ENCODE measurements at places on chromosomes 3 and 15. TPM values are rescaled to one million over a fixed set of nuclear protein-coding genes. Genes with fewer than 3 reads are reported as not detected.

DNA sequence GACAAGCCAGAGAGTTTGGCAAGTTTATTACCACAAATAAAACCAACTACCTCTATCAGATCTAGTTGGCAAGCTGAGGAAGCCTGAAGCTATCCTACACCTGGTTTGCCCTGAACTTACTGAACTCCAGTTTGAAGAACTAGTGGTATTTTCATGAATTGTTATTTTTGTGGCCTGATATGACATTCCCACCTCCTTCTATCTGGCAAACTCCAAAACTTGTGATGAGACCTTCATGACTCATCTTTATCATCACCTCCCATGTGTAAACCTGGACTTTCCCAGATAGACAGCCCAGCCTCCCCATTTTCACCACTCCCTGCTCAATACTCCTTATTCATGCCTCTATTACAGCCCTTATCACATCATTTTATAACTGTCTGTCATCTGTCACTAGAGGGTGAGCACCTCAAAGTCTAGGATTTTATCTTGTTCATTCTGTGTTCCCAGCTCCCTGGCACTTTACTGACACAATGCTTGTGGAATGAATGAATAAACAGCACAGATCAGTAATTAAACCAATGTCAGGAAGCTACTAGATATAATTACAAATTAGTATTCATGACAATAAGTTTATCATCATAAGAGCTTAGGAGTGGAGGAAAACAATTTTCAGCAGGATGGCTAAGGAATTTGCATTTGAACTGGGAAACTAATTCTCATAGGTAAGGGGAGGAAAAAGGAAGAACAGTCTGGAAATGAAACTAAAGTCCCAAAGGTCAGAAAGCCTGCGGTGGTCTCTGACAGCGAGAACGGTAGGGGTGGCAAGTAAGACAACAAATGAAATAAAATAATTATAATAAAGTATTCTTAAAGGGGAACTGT is 13.2 kb upstream of the TRANK1 start:
- H3K27me3 ChIP-seq: no peaks in the 10 kb centered on the region
- no peaks in the 10 kb centered on the region for H3K36me3 ChIP-seq
- no peak overlapping the region for H3K27ac ChIP-seq
- no peaks in the 10 kb centered on the region for H3K4me1 ChIP-seq
- H3K4me3 ChIP-seq: no peak overlapping the region

The PTH1R gene
- not detected for total RNA-seq

The CAMKV gene
- total RNA-seq: not detected

The ACP3 gene
- 1.9 TPM for total RNA-seq

DNA sequence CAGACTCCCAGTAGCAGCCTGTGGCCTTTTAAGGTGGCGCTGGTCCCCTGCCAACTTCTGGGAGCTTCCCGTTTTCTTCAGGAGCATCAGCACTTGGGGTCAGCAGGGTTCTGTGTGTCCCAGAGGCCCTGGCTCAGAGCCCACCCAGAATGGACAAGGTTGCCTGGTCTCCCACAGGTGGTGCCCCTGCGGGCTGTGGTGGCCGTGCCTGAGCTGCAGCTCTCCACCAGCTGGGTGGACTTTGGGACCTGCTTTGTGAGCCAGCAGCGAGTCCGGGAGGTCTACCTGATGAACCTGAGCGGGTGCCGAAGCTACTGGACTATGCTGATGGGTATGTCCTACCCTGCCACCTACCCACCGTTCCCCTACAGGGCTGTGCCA is 15.5 kb downstream of the ACAA1 start:
- peaks cover 9% of the 10 kb centered on the region for H3K36me3 ChIP-seq
- H3K4me1 ChIP-seq: no peaks in the 10 kb centered on the region
- DNase-seq: no peak
- no peaks in the 10 kb centered on the region for H3K27me3 ChIP-seq
- H3K4me3 ChIP-seq: no peak overlapping the region

The ERICH6 gene
- total RNA-seq: 1.4 TPM

GRCh38 chr15:41979493-41980266 is 7.3 kb upstream of the EHD4 start:
- no peak overlapping the region for H3K4me3 ChIP-seq
- H3K27me3 ChIP-seq: no peaks in the 10 kb centered on the region

The GUCA1C gene
- total RNA-seq: not detected

DNA sequence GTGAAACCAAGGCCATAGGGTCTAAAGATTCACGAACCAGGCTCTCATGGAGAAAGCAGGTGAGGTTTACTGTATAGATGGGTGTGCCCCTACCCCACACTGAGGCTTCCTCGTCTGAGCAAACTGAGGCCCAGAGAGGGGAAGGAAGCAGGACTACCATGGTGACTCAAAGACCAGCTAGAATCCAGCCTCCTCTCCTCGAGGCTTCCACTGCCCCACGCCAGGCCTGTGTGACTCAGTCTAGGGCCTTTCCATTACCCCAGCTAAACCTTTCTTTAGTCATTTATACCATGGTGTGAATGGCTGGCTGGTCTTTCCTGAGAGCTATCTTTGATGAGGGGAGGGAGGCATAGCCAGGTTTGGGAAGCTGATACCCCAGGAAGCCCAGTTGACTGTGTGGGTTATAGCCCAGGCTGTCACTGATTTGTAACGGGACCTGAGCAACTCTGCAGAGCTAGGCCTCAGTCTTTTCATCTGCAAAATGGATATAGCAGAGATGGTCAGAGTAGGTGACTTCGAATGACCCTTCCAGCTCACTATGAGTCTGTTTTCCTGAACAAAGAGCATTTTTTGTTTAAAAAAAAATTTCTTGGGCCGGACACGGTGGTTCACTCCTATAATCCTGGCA is 3.0 kb upstream of the RHO start:
- no peak overlapping the region for H3K4me3 ChIP-seq
- no peaks in the 10 kb centered on the region for H3K36me3 ChIP-seq
- no peak overlapping the region for H3K27ac ChIP-seq
- H3K4me1 ChIP-seq: no peaks in the 10 kb centered on the region
- H3K27me3 ChIP-seq: no peaks in the 10 kb centered on the region

DNA sequence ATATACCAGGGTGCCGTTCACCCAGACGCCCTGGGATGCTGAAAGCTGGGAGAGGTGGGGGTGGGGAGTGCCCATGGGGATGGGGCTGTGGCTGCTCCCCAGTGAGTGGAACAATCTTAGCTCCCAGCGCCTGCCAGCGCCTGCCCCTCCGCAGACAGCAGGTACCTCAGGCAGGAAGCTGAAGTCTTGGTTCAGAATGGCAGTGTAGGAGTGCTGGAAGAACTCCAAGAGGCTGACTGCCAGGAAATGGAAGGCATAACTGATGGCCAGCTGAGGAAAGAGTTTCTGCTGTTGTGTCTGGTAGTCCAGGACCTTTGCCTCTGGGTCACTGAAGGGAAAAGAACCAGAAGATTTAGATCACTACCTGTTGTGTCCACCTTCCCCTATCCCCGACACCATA is 8.4 kb downstream of the ACOX2 start:
- H3K27me3 ChIP-seq: no peaks in the 10 kb centered on the region
- H3K4me3 ChIP-seq: no peak overlapping the region
- no peak for DNase-seq
- H3K4me1 ChIP-seq: peaks cover 6% of the 10 kb centered on the region

DNA sequence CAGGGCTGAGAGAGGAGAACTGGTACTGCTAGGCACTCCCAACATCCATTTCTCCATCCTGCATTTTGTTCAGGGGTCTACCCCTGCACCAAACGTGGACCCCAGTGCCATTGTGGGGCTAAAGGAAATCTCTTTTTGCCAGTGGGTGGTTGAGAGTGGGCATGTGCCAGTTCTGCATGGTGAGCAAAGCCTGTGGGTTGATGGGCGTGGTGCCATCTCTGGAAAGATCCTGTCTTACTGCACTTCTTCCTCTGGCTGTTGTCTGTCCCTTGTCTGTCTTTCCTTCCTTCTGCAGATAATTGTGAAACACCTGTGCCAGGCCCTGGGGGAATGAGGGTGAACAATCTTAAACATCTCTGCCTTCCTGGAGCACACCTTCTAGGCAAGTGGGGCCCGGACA is 1.4 kb upstream of the RARRES1 start:
- H3K4me1 ChIP-seq: no peaks in the 10 kb centered on the region
- H3K4me3 ChIP-seq: no peak overlapping the region
- DNase-seq: no peak

- H3K4me3 ChIP-seq: no peak overlapping the region
- no peaks in the 10 kb centered on the region for H3K4me1 ChIP-seq
- H3K27me3 ChIP-seq: no peaks in the 10 kb centered on the region
- no peak overlapping the region for H3K27ac ChIP-seq
Observed at GRCh38 chr3:68664276-68664675, 268.1 kb downstream of the TAFA4 start.

GRCh38 chr3:24437326-24437725 is 57.3 kb downstream of the THRB start:
- H3K4me3 ChIP-seq: no peak overlapping the region
- no peak overlapping the region for H3K27ac ChIP-seq
- DNase-seq: no peak
- H3K27me3 ChIP-seq: no peaks in the 10 kb centered on the region
- H3K4me1 ChIP-seq: no peaks in the 10 kb centered on the region
- no peaks in the 10 kb centered on the region for H3K36me3 ChIP-seq

DNA sequence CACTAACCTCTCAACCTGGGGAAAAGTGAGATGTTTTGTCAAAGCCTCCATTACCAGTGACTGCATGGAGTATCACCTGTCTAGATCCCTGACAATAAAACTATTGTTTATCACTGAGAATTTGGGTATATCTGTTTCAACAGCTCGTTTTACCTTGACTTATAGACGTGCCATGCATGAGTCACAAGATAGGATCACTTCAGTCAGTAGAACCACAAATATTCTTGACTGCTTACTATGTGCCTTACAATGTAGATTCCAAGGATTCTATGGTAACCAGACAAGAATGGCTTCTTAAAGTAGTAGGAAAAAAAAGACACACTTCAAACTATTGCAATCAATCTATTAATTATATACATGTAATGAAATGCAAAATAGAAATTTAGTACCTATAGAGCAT is 55.7 kb upstream of the GRM7 start:
- no peaks in the 10 kb centered on the region for H3K36me3 ChIP-seq
- no peak for DNase-seq
- H3K4me1 ChIP-seq: no peaks in the 10 kb centered on the region
- no peak overlapping the region for H3K4me3 ChIP-seq

DNA sequence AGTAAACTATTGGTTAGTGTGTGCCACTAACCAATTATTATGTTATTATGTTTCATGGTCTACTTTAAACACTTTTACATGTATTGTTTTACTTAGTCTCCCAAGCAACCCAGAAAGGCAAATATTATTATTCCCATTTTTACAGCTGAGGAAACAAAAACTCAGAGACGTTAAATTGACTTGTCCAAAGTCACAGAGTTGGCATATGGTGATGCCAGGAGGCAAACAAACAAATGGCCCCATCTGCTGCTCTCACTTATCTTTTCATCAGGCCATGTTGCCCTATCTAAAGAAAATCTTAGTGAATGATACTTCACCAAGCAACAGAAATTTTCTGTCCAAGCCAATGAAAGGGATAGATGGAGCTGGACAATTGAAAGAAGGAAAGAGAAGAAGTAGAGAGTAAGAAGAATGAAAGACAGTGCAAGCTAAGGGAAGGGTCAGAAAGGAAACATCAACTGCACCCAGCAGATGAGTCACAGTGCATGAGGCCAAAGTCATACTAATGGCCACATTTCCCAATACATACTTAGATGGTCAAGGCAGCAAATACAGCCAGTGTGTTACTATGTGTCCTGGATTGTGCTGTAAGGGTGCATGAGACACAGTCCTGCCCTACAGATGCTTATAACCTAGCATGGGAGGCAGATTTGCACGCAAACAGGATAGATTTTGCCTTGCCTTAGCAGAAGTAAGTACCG is 266.9 kb downstream of the KCNMB2 start:
- no peaks in the 10 kb centered on the region for H3K27me3 ChIP-seq
- H3K27ac ChIP-seq: no peak overlapping the region
- H3K36me3 ChIP-seq: no peaks in the 10 kb centered on the region

DNA sequence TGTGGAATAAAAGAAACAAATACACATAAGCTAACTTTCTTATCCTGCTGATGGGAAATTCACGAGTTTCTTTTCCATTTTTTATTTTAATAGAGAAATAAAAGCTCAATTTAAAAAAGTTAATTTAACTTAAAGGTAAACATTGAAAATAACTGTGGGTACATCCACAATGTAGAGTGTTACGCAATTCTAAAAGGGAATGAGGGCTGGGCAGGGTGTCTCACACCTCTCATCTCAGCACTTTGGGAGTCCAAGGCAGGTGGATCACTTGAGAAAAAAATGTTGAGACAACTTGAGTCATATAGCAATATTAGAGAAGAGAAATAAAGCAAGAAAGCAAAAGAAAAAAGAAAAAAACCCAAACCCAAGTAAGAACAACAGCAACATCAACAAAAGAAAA is 207.0 kb downstream of the DIPK2A start:
- no peak for DNase-seq
- no peaks in the 10 kb centered on the region for H3K36me3 ChIP-seq
- H3K4me1 ChIP-seq: no peaks in the 10 kb centered on the region
- H3K4me3 ChIP-seq: no peak overlapping the region

GRCh38 chr3:188686324-188686723 is 485.4 kb upstream of the TPRG1 start:
- no peak for DNase-seq

The LOXL1 gene
- total RNA-seq: 2.0 TPM

GRCh38 chr15:72231833-72232478 is 966 bp upstream of the PKM start:
- H3K27ac ChIP-seq: peak overlapping the region; percentile 73
- H3K36me3 ChIP-seq: no peaks in the 10 kb centered on the region
- H3K4me3 ChIP-seq: peak overlapping the region; percentile 73

The TMCO5A gene
- total RNA-seq: not detected

The SNUPN gene
- 35.1 TPM for total RNA-seq

DNA sequence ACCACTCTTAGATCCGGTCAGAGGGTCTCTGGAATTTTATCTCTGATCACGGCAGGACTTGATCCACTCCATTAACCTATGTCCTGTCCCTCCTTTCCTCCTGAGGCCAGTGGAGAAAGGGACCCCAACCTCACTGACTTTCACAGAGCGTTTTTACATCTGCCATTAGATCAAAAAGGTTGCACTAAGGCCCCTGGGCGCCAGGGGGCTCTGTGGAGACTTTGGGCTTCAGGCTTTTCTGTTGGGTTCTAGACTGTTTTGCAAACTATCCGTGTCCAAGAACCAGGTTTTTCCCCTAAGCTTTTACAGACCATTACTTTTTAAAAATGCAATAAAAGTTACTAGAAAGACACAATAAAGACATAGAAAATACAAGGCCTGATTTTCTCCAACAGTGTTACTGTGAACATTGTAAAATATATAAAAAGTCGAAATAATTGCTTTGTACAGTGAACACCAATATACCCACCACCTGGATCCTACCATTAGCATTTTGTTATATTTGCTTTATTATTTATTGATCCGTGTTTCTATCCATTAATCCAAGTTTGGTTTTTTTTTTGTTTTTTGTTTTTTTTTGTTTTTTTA is 159.7 kb downstream of the POLR2M start:
- no peak overlapping the region for H3K27ac ChIP-seq
- H3K36me3 ChIP-seq: no peaks in the 10 kb centered on the region
- no peak overlapping the region for H3K4me3 ChIP-seq
- no peaks in the 10 kb centered on the region for H3K27me3 ChIP-seq
- peak; percentile 36 for DNase-seq

All from naive thymus-derived CD4-positive, alpha-beta T cell (primary cell).